ACHN (cell line): ENCODE measurements at places on chromosomes 1 and 21.

DNA sequence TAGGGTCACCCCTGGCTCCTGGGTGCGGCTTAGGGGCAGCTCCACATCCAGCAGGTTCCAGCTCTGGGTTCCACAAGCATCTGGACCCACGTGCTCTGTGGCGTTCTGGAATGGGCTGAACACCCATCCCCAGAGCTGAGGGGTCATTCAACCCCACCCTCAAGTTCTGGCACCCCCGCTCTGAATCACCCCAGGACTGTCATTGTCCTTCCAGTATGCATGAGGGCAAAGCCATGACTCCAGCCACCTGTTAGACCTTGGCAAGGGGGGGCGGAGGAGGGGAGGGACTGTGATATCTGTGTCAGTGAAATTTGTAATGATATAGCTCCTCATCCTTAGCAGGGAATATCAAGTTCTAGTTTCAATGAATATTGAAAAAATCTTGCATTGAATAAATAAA lies 12.3 kb downstream of the INSRR start:
- no peak for DNase-seq

DNA sequence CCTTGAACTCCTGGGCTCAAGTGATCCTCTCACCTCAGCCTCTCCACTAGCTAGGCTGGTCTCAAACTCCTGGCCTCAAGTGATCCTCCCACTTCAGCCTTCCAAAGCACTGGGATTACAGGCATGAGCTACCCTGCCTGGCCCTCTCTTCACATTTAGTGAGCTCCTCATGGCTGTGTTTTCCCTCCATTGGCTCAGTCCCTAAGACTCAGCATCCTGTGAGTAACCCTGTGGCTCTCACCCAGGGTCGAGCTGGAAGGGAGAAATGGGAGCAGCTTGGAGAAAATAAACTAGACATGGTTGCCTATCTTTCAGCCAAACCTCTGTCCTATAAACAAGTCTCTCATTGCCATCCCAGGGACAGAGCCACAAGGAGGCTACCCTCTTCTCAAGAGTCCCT lies 17.5 kb downstream of the NCF2 start:
- no peak for DNase-seq

DNA sequence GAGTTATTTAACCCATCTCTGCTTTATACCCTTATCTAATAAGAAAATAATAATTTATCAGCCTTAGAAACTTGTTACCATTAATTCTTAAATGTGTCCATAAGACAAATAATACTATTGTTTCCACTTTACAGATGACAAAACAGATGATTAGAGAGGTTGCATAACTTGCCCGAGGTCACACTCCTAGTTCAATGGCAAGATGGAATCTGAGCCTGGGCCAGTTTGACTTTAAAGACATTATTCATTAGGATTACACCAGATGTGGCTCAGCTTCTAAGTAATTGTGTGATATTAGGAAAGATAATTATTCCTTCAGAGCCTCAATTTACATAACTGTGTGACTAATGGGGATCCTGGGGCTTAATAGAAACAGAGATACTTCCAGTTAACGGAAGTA lies 42.3 kb upstream of the KCNK2 start:
- no peak for DNase-seq

DNA sequence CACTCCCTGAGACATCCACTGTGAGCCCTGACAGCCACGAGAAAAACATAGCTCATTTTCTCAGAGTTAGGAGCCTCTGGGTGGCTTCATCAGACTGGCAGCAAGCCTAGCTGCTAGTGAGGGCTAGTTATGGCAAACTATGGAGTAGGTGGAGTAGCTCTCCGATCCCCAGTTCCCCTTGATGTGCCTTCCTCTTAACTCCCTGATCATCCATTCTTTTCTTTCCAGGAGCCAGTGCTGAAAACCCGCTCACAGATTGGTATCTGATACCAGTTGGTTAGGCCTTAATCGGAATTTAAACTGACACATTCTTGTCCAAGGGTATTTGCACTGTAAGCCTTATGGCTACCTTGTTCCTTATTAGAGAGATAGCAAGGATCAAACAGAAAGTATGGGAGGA lies 31.4 kb upstream of the PAXBP1 start:
- DNase-seq: no peak

- DNase-seq: no peak
Observed at GRCh38 chr1:208134491-208134890, 109.7 kb downstream of the PLXNA2 start.

DNA sequence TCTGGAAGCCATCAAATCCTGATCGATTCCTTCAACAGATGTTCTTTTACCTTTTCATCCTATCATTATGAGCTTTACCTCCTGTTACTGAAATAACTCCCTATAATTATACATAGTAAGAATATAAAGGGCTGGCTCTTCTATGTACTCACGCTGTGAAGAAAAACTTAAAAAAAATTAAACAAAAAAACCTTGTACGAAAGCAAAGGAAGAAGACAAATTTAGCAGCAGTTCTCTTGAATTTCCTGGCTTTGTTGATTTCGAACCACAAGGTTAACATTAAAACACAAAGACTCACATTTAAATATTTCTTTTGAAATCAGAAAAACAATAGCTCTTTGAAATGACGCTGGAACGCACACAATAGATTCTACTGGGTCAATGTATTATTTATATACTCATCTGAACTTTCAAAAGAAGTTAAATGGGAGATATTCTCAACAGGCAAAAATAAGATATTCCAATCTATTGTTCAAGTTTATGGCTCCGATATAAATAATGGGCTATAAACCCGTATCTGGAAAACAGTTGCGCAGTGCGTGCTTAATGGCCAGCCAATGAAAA lies 13.6 kb upstream of the SPEN start:
- DNase-seq: no peak

DNA sequence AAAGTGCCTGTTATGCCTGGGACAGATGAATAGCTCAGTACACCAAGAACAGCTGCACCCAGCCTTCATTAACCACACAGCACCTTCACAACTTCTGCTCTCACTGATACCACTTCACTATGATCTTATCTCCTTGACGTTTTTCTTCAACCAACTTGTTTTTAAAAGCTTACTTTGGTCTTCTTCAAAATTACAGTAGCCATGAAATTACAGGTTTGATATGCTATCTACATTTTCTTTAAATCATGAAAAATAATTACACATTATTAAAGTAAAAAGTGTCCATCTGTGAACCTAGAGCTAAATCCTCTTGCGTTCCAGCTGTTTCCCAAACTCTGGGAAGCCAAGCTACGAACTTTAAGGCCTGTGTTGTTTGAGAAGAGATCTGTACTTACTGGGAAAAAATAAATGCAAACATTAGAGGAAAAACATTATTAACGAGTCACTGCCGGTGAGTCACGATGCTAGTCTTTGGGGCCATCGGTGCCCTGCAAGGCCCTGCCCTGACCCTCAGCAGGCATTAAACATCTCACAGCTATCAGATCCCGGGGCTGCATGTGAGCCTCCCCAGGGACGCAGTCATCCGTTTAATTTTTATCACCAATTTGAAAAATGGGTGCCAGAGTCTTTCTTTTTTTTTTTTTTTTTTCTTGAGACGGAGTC lies 56.3 kb upstream of the GPR153 start:
- no peak for DNase-seq

DNA sequence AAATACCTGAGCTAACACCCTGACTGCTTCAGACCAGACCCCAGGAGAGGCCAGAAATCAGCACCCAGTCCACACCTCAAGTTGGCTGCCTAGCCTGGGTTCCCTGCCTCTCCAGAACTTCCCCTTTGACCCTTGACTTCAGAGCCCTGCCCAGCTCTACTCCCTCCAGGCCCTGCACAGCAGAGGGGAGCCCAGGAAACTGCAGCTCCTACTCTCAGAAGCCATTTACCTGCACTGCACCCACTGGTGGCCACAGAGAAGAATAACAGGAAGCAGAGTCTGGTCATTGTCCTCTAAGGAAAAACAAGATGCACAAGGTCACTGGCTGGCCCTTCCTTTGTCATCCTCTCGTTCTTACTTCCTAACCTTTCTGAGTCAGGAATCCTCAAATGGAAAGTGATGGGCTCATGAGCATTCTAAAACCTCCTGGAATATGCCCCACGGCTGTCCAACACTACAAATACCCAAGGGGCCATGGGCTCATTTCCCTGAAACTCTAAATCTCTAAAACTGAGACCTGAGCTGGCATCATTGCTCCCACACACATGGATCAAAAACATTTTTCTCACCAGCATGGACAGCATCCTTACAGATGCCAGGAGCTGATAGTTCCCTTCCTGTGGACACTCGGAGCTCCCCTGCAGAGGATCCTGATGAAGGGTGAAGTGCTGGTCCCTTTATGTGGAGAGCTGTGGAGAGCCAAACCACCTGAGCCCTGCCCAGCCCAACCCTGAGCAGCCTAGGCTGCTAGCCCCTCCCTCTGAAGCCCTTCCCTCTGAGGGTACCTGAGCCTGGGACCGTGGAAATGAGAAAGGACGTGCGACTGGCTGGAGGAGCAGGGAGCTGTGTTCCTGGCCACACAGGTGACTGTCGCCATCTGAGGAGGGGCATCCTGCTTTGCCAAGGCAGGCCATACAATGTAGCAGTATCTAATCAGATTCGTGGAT lies at the start of gene ITLN2:
TSS of gene ITLN2 (minus strand) at position 652 of the 947 bp plus-strand sequence. CDS start at position 584, 68 bp downstream.
- DNase-seq: peak; percentile 66

DNA sequence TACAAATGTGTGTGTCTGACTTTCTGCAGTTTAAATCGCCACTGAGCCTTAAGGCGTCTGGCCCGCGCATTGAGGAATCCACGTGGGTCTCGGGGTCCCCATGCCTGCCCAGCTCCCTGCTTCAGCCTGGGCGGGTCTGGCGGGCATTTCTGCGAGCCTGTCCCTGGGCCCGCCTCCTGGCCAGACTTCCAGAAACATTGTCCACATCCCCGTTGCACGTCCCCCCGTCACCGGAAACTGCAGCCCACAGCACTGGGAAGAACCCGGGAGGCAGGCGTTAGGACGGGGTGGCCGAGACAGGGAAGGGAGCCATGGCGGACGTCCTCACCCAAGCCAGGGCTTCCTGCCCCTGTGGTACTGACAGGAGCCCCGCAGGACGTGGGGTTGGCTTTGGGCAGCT lies 113.1 kb upstream of the COL6A1 start:
- DNase-seq: no peak

- no peak for DNase-seq
Observed at GRCh38 chr1:218665221-218665620, 320.1 kb downstream of the TGFB2 start.

GRCh38 chr1:31394584-31395193 lies 18.3 kb upstream of the SERINC2 start:
- DNase-seq: peak; percentile 81
